ENCODE measurements at places on chromosomes 3 and 15.

DNA sequence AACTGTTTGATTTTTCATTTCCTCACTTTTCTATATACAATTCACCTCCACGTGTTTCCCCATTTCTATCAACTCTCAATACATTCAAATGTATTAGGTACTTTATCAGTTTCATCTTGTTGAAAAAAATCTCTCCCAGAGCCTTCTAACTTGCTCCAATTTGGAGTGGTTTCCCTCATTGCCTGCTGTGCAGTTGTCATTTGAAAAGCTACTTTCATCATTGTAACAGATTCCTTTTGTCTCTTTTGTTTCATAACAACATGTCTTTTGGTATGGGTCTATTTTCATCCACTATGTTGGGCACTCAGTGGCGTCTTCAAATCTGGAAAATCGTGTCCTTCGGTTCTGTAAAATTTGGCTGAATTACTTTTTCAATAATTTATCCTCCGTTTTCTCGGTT lies 75.0 kb downstream of the NR2E3 start:
- DNase-seq = no peak

DNA sequence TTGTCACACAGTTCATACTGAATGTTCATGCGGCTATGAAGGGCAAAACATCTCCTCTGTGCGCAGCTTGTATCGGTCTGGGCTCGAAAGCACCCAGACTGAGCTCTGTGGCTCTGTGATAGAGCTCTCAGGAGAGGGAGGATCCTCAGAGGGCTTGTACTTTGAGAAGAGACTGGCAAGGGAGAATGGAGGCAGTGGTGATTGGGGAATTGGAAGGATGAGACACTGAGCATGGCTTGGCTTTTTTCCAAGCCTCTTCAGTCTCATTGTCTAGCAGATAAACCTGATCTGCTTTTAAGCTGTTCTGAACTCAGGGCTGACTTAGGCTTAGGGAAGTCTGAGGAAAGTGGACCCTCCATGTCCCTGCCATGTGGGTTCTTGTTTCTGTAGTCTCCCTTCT lies 43.0 kb downstream of the RAD54L2 start:
- DNase-seq = no peak

DNA sequence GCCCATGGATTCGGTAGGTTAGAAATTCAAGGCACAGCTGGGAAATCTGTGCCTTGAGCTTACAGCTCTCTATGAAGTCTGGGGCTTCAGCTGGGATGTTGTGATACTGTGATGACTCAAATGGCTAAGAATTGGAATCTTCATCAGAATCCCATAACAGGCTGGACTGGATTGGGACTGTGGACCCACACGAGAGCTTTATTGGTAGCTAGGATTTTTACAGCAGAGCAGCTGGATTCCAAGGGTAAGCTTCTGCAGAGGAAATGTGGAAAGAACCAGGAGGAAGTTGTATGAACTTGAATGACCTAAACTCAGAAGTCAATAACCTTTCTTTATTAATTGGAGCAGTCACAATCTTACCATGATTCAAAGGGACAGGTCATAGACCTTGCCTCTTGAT lies 1187.1 kb downstream of the ROBO1 start:
- no peak for DNase-seq

DNA sequence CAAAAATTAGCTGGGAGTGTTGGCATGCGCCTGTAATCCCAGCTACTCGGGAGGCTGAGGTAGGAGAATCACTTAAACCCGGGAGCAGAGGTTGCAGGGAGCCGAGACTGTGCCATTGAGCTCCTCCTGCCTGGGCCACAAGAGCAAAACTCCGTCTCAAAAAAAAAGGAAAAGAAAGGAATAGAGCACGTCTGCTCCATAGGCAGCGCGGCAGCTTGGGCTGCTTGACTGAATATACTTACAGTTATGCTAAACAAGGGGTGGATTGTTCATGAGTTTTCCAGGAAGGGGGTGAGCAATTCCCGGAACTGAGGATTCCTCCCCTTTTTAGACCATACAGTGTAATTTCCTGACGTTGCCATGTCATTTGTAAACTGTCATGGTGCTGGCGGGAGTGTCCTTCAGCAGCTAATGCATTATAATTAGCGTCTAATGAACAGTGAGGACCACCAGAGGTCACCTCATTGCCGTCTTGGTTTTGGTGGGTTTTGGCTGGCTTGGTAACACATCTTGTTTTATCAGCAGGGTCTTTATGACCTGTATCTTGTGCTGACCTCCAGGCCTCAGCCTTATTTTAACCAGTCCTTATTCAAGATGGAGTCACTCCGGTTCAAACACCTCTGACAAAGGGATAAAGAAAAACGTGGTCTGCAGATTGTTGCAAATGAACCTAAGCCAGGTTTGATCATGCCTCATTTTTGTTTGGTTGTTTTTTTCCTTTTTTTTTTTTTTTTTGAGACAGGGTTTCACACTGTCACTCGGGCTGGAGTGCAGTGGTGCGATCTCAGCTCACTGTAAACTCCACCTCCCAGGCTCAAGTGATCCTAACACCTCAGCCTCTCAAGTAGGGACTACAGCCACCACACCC lies 24.9 kb upstream of the SENP5 start:
- no peak for DNase-seq

DNA sequence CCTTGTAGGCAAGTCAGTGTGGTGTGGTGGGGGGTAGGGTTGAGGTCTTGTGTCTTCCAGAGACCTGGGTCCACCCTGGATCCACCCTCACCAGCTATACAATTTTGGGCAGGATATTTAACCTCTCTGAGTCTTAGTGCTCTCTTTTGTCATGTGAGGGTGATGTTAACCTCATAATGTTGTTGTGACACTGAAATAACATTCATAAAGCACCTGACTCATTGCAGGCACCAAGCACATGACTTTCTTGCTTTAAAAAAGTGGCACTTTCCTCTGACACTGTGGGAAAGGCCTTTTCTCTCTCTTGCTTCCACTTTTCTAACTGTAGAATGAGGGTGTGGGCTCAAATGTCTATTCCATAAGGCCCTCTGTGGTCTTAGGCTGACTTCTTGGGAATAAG lies 75.5 kb downstream of the SCN10A start:
- DNase-seq = no peak

GRCh38 chr3:62134061-62134496 lies 239.3 kb downstream of the FEZF2 start:
- DNase-seq = no peak

DNA sequence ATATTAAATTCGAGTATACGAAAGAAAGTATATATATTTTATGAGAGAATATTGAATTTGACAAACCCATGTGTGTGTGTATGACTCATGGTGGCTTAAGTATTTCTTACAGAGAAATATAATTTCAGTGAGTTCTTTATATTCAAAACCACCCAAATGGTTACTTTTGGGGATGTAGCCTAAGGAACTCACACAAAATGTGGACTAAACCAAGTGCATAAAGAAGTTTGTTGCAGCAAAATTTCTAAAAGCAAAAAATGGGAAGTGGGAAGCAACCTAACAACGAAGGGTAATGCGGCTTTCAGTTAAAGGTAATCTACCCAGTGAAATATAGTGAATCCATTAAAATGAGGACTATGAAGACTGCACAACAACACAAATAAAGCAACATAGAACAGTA lies 277.1 kb downstream of the EDEM1 start:
- DNase-seq = no peak

DNA sequence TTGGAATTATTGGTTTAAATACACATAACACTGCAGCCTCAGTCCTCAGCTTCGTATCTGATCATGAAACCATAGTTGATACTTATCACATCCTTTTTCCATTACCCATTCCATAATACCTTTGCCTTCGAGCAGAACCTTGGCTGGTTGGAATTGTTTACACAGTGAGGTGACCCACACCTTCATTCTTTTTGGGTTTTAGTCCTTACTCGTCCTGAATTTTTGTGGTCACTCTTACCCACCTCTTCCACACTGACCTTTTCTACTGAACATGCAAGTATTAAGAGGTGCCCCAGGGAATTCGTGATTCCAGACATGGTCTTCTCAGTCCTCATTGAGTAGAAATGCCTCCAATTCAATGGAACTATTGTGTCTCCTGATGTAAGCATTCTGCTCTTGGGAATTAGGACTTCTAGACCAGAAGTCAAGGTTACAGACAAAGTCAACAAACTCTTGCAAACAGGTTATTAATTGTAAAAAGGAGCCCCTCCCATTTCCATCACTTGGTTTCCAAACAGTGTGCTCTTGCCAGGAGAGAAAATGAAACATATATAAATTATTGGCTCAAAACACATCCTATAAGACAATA lies 37.7 kb downstream of the SCN11A start:
- DNase-seq = no peak
